ENCODE measurements at places on chromosomes 2 and 18.

DNA sequence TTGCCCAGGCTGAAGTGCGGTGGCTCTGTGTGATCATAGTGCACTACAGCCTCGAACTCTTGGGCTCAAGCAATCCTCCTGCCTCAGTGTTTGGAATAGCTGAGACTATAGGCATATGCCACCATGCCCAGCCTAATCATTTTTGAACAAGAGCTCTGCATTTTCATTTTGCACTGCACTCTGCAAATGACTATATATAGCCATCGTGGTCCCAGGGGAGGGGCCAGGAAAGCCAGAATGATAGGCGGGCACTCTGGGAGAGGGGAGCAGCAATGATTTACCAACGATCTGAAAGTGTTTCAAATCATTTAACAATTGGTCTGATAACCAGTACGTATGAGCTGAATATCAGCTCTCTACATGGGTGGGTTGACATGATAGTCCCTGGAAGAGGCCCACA, 22.3 kb upstream of the ST3GAL5 start:
- no peak for DNase-seq

GRCh38 chr2:352696-353095, 64.8 kb upstream of the ALKAL2 start:
- no peak for DNase-seq

DNA sequence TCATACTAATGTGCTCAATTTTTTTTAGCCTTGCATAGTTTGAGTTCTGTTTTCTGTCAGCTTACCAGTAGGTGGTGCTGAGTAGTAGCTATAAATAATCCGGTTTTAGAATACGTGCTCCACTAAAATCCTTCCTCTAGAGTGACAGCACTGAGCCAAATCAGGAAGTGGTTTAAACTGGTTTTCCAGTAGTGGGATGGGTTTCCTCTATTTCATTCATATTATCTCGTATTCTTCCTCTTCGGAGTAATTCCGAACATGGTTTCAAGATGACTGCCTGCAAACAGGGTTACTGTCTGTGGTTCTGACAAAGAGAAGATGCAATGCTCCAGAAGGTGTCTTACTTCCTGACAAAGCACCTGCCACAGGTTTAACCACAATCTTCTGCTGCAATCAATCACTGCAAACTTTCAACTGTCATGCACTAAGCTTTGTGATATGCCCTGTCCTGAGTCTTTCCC, 496.9 kb upstream of the VRK2 start:
- DNase-seq = no peak

- DNase-seq = peak; percentile 74
These were observed 1.9 kb downstream of the TLX2 start for GRCh38 chr2:74515981-74516633.

- no peak for DNase-seq
These were observed 10.3 kb upstream of the CYBRD1 start for GRCh38 chr2:171512014-171512413.

DNA sequence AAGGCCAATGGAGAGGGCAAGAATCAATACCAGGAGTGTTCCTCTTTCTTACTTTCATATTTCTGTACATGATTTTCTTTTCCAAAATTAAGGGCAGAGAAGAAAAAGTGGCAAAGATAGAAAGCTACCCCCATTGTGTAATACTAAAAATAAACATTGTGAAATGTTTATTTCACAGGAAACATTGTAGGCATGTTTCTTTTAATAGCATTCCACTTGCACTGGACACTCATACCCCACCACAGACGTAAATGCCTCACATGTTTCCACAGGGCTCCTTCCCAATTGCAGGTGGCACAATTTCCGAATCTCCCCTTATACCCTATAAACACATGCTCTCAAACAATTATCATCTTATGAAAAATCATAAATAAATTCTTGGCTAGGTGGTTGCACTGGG, 645.1 kb upstream of the SETBP1 start:
- DNase-seq = no peak

DNA sequence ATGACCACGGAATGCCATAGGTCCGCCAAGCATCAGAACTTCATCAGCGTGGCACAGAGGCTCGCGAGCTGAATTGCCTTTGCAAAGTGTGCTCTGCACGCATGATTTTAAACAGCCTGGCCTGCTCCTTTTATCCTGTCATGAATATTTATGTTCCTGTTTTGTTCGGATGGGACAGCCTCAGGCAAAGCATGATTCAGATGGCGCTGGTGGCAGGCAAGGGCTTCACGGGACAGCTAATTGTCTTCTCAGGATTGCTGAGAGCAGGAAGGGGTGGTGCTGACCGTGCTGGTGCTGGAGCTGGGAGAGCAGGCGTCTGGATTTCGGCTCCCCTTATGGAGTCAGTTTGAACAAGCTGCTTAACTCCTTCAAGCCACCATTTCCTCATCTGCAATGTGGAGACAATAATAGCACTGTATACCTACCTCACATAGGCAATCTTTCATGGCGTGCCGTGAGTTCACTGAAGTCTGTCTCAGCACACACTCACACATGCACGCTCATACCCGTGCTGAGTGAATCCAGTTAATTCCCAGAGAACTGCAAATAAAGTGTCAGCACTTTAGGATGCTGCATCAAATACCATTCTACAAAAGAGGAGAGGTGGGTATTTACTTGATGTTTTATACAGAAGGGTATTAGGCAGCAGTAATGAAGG, 79.7 kb upstream of the APCDD1 start:
- no peak for DNase-seq

GRCh38 chr2:70440621-70441020, 113.0 kb downstream of the TGFA start:
- no peak for DNase-seq

DNA sequence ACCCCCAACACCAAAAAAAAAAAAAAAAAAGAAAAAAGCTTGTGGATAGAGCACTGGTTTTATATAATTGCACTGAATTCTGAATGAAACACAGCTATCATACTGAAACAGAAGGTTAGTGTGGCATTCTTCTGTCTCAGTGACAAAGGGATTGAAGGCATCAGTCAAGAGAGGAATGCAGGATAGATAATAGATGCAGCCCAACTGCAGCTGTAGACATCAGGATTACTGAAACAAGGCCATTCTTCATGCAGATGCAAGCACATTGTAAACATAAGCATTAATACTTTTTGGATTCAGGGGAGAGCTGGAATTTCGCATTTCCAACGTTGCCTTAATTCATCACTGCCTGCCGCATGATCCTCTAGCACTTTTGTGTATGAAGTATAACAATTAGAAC, 897.4 kb upstream of the KLHL29 start:
- DNase-seq = no peak

DNA sequence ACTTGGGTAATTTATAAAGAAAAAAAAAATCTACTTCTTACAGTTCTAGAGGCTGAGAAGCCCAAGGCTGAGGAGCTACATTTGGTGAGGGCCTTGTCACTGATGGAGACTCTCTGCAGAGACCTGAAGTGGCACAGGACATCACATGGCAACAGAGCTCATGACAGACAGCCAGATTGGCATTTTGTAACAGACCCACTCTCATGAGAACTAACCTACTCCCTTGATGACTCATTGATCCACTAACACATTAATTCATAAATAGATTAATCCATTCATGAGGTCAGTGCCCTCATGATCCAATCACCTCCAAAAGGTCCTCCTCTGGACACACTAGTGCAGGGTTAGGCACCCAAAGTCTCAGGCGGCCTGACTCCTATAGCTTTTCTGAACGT, 318.4 kb downstream of the GULP1 start:
- DNase-seq = no peak

DNA sequence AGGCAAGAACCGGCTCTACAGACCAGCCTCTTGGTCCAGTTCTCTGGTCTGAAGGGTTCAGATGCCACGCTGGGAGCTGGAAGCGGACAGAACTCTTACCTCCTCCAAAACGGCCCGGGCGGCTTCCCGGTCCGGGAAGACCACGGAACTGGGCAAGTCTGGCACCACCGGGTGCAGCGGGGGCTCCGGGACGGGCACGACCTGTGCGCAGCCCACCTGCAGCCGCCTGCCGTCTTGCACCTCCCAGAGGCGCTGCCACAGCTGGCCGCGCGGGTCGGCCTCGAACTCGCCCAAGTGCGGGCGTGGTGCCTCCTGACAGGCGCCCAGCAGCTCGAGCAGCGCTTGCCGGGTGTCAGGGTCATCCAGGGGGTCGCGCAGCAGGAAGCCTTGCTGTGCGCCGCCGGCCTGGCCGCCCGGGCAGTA, 773 bp downstream of the CMPK2 start:
- DNase-seq = no peak

GRCh38 chr2:202376460-202377206, 506 bp downstream of the BMPR2 start:
- peak; percentile 24 for DNase-seq

DNA sequence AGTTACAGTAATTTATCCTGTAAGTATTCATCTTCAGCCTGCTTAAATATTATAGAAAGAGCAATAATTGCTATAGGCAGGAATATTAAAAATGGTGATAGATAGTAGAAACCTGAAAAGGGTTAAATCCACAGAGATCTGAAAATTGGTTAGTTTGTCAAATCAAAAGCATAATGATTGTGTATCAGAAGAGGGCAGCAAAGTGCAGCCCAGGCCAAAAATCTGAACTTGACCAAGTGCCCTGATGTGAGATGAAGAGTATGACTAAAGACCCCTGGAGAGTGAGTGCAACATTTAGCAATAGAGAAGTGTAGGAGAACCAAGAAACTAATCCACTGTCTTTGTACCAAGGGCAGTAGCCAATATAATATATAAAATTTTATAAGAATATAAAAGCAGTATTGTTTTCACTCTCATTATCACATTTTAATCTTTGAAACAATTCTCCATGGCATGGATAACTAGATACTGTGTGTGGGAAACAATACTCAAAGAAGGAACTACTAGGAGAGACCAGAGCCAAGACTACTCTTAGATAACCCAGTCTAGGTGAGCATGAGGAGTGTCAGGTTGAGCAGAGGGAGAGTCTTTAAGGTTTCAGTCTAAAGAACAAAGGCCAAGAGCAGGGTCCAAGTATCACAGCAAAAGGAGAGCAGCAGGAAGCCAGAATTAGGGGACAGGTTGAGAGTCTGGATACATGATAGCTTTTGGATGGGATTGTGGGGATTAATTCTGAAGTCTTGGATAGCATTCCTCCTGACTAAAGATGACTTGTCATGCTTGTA, 148.7 kb downstream of the CALCRL start:
- DNase-seq = peak; percentile 8

DNA sequence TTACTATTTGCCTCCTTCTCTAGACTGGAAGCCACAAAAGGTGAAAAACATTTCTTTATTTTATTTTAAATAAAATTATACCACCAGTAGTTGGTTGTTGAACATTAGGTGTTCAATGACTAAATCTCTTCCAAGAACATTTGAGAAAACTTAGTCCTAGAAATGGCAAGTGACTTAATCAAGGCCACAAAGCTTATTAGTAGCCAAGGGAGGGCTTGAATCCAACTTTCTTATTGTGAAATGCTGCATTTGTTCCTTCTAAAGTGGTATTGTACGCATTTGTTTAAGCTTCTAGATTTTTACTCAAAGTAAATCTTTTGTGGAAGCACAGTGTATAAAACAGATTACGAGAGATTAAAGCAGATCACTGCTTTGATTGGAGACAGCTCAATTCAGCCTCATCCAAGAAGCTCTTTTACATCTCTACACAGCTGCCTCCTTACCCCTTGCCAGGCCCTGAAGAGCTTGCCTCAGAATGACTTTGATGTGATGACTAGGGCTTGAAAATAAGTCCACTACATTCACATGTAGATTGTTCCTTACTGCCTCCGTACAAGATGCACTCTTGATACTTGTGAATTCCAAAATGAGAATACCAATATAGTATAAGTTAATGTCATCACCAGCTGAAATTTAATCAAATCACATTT, 244.8 kb downstream of the XIRP2 start:
- DNase-seq = no peak

DNA sequence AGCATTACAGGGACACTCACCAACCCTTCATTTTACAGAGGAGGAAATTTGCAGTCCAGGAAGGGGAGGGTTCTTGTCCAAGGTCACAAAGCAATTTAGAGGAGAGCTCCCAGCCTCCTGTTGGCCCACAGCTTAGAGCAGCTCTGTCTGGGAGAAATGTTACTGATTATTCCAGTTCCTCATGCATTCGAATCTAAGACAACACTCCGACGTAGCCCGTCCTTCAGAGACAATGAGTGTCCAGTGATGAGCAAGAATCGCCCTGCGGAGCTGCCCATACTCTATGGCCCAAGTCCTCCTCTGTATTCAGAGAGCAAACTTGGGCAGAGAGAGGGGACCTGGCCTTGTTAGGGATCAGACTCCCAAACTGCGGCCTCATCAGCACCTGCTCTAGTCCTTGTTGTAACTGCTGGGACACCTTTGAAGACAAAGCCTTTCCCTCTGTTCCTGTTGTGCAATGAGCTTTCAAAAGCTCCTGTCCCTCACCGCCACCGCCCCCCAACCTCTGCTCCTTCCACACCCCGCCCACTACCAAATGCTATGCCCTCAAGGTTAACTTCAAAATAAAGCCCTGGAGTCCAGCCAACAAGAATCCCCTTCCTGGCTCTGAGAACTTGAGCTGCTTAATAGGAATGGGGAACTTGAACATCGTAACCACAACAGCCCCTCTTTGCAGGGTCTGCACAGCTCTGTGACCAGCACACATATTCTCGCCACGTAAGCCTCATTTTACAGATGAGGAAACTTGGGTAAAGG, 234.8 kb upstream of the SMAD2 start:
- DNase-seq = no peak

- DNase-seq = no peak
These were observed 161.1 kb downstream of the GFPT1 start for GRCh38 chr2:69225933-69226332.

DNA sequence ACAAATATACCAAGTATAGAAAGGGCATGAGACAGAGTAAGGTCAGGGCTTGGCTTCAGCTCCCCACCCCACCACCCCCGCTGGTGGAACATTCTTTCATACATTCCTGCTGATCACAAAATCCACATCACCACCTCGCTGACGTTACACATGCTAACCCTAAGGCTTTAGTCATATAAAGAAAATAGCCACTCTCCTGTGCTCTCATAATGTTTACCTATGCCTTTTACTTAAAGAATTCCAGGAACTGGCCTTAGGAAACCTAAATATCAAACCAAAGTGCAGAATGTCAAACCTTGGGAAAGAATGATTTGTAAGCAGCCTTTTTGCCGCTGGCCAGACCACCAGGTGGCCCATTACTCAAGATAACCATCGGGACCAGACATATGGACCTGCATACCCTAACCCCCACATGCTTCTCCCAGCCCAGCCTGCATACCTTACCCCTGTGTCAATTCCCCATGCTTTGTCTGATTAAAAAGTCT, 136.3 kb upstream of the SLC39A10 start:
- DNase-seq = no peak

GRCh38 chr2:119006441-119006840, 64.4 kb downstream of the MARCO start:
- DNase-seq = no peak

- no peak for DNase-seq
These were observed 32.4 kb downstream of the SLC35F5 start for GRCh38 chr2:113724010-113724409.

DNA sequence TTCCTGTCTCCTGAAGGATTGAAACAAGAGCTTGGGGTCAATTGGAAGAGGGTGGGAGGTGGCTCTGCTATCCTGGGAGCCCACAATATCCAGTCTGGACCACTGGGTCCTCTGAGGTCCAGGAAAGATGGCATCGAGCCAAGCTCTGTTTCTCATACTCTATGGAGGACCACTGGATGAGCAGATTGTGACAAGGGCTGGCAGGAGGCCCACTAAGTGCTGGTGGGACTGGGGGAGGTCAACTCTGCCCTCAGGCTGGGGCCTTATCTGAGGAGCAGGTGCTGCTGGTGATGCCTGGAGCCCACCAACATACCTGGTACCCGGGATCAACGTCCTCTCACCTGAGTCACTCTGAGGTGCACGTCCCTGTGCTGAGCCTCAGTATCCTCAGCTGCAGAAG, 142.4 kb downstream of the NDUFA10 start:
- no peak for DNase-seq

All from endothelial cell (in vitro differentiated cells).